ENCODE measurements at places on chromosomes 13 and 19.

- DNase-seq, result no peak
Observed at GRCh38 chr19:50878851-50879250, 5.6 kb downstream of the KLK2 start.

GRCh38 chr19:411723-412355 is 2.9 kb upstream of the C2CD4C start:
- no peak for DNase-seq

DNA sequence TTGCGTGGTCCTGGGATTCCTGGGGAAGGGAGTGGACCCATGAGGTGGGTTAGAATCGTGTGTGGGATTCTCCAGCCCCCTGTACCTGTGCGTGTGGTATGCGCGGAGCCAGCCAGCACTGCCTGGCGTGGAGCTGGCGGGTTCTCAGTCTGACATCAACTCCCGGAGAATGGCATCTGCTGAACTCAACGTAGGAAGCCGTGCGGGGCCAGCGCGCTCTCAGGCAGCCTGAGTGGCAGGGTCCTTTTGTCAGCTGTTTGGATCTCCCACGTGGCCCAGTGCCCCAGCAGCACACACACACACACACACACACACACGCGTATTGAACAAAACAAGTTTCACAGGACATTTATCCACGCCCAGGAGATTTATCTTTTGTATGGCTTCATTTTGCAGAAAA is 28.1 kb downstream of the ATP4B start:
- no peak for DNase-seq

DNA sequence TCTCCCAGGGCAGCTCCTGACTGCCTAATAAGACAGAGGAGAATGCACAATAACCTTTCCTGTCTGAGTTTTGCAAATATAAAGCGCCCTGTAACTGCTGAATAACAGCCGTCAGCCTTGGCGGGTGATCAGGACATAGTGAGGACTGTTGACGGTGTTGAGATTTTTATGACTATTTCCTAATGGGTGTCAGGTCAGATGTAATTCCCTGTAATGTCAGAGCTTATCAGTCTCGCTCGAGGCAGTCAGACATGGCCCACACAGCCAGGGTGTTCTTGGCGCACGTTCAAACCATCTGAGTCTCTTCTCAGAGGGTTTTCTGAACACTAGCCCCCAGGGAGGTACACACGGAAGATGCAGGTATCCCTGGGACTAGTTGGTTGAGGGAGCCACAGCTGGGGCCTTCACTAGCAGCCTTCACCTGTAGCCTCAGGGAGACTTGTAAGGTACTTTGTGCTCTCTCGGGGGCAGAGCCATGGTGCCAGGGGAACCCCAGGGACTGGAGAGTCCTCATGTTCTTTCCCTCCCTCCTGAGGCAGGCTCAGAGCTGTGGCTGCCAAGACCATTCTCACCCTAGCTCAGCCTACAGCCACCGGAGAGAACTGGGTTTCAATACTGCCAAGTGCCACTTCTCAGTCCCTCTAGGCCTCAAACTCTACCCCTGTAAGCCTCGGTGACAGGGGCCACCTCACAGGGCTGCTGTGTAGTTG is 213.1 kb downstream of the UQCRFS1 start:
- no peak for DNase-seq

GRCh38 chr19:39805104-39805503 is 26.4 kb downstream of the LEUTX start:
- peak; percentile 15 for DNase-seq

- peak; percentile 26 for DNase-seq
Observed at GRCh38 chr13:30110301-30111070, 196.9 kb downstream of the KATNAL1 start.

DNA sequence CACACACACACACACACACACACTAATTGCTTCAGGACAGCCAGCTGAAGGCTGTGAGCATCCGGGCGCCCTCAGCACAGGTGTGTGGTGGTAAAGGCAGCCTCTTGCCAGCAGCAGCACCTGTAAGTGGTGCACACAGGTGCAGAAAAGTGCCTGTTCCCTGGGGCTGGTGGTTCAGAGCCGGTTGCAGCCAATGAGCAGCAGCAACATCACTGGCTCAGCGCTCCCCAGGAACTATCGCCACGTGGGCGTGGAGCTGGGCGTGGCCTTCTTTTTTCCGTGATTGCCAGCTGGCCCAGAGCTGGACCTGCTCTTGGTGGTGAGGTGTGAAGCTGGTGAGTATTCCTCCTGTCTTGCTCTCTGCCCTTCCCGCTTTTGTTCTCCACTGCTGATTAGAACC is at the start of gene NLRP5:
NLRP5 (plus strand) TSS at position 289 of the 400 bp plus-strand sequence.
- no peak for DNase-seq

DNA sequence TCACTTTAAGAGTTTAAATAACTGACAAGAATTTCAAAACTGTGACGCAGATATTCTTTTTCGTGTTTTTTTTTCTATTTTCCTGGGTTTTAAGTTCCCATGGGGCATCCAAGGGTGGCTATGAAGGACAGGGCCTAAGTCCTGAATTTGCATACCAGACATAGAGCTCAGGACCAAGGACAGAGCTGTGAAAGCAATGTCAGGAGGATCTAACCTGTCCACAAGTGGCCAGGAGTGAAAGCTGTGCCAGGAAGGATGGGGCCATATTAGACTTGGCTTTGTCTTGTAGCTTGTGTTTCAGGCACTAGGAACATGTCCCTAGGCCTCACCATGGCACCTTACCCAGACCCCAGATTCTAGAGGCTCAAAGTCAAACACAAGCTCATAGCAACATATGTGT is 289.4 kb upstream of the MIR17HG start:
- peak; percentile 24 for DNase-seq

GRCh38 chr19:30334841-30335240 is 37.3 kb upstream of the ZNF536 start:
- DNase-seq, result no peak

DNA sequence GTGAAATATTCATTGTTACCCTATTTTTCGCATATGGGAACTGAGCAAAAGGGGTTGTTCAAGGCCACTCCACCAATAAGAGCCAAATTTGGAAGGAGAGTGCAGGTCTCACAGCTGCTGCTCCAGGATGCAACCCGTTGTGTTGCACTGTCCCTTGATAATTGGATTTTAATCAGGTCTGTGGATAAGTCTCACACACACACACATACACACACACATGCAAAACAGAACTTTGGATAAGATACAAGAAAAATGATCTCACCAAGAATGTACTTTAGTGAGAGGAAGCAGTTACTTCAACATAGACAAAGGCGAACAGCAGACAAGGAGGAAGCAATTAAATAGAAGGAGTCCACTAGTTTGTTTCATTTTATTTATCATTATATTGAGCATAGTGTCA is 127.3 kb upstream of the EDNRB start:
- DNase-seq, result no peak

DNA sequence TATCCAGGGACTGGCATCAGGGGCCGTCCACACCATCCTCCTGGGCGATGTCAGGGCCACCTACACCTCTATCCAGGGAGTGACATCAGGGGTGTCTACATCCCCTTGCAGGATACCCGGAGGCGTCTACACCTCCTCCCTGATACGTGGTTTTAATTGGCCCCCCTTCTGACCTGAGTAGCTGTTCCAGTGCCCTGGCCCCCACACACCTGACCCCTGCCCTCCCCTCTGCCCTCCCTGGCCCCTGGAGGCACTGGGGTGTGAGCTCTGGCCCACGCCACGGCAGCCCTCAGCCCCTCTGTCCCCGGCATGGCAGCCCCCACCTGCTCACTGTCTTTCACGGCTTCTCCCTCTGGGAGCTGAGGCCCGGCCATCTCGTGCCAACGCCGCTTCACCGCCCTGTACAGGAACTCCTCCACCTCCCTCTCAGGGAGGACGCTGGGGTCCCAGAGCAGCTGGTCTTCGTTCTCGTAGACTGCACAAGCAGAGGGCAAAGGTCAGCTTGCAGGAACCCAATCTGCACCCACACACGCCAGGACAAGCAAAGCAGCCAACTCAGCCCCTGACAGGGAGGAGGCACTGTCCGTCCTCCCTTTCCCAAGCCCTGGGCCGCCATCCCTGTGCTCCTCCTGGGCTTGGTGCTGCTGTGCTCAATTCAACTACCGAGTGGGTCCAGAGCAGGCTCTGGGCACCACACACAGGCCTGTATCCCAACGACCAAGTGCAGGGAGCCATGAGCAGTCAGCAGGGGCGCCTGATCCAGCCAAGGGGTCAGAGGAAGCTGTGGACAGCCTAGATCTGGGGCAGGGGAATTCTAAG is 22.2 kb upstream of the PLPP2 start:
- DNase-seq, result no peak

- no peak for DNase-seq
Observed at GRCh38 chr13:112880221-112880641, 88.8 kb upstream of the MCF2L start.

GRCh38 chr19:12162513-12162881 is 399 bp upstream of the ZNF136 start:
- no peak for DNase-seq

- DNase-seq, result no peak
Observed at GRCh38 chr19:35592226-35592625, 6.3 kb downstream of the PMIS2 start.

GRCh38 chr19:12873891-12874745 is 7.1 kb downstream of the DNASE2 start:
- no peak for DNase-seq

DNA sequence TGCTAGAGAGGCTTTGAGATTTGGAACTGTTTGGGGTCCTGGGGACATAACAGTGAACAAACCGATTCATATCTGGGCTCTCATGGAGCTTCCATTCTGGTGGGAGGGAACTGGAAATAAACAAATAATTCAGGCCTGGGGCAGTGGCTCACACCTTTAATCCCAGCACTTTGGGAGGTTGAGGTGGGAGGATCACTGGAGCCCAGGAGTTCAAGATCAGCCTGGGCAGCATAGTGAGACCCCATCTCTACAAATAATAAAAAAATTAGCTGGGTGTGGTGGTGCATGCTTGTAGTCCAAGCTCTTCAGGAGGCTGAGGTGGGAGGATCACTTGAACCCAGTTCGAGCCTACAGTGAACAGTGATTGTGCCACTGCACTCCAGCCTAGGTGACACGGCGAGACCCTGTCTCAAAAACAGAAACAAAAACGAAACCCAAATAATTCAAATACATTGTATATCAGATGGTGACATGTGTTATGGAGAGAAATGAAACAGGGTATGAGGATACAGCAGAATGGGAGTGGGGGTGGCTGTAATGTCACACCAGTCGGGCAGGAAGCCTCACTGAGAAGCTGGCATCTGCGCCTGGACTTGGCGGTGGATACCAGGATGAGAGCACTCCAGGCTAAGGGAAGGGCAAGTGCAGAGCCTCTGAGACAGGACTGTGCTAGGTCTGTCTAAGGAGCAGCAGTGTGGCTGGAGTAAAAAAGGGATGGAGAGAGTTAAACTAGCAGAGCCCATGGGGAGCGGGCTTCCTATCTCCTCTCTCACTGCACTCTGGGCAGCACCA is 131.1 kb upstream of the ZNF536 start:
- DNase-seq, result no peak

GRCh38 chr13:29791997-29792780 is 58.2 kb downstream of the UBL3 start:
- DNase-seq, result peak; percentile 50
